ENCODE measurements at places on chromosomes 7 and 10. TPM values are rescaled to one million over a fixed set of nuclear protein-coding genes. Genes with fewer than 3 reads are reported as not detected.

GRCh38 chr10:1594372-1595241 is 142.7 kb downstream of the ADARB2 start:
- DNase-seq, result no peak

DNA sequence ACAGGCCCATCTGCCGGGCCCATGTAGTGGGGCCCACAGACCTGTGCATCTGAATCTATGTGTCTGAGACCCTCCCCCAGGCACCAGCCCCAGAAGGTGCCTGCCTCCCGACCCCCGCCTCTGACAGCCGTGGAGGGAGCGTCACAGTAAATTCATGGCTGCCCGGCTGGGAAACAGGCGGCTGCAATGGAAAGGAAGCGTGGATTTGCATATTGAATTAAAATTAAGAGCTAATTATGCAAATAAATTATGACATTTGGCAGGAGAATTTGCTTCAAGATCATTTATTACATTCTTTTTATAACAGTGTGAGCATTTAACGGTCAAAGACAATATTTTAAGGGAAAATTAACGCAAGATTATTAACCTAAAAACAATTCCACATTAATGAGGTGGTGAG is 92.3 kb downstream of the HIF1AN start:
- DNase-seq, result peak; percentile 48

Gene BHLHA15
- 0.81 TPM for total RNA-seq

Gene ZNF467
- total RNA-seq, result 35.3 TPM

Gene TAF3
- 11.8 TPM for total RNA-seq

Gene AKR1C4
- not detected for total RNA-seq

Data from upper lobe of right lung (tissue), 1 donor.